Inflammatory macrophage (primary cell): ENCODE measurements at places on chromosomes 6 and 20.

DNA sequence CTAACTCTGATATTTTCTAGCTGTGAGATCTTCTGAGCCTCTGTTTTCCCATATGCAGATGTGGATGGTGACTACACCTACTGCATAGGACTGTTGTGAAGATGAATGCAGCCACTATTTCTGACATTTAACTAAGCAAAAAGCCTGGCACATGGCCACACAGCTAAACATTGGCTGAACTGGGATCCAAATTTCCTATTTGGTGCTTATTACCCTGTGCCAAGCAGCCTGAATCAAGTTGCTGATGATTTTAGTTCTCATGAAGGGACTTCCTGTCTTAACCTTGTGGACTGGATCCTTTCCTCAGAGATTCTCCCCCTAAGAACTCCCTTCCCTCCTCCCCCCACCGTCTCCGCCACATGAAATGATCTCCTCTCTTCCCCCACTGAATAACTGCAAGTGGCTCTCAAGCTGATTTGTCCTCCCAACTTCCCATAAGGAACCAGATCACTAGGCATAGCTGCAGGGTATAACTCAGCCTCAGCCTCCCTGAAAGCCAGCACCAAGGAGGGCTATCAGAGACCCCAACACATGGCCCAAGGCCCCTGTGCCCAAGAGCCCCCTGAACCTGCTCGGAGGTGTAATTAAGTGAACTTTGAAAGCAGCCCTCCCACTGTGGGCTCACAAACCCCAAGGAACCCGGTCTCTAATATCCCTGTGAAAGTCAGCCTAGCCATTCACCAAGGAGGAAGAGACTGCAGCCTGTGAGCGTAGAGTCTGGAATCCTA lies 55.7 kb downstream of the MAFB start:
- no peak for DNase-seq

GRCh38 chr6:170269846-170270541 lies 20.9 kb downstream of the DLL1 start:
- DNase-seq = no peak

DNA sequence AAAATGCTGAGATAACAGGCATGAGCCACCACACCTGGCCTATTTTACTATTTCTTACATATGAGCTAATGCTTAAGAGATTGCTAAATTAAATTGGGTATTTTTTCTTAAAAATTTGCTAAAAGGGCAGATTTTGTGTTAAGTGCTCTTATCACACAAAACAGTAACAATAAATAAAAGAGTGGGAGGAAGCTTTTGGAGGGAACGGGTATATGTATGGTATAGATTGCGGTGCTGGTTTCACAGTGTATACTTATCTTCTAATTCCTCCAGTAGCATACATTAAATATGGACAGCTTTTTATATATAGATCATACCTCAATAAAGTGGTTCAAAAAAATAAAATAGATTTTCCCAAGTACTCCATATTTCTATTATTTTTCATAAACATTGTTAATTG lies 39.4 kb upstream of the FABP7 start:
- DNase-seq = no peak

DNA sequence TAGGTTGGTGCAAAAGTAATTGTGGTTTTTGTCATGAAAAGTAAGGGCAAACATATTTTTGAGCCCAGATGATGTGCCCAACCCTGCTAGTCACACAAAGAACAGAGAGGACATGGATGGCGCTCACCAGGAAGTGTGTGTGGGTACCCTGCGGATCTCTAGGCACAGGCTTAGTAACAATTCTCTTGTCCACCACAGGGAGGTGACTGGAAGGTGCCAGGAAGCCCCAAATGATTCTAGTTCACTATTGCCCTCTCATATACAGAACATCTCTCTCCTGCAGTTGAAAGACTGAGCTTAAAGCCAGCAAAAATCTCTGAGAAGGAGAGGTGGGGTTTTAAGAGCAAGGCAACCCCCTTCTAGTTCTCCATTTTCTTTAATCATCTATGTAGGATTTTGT lies 272.1 kb upstream of the TAB2 start:
- no peak for DNase-seq

GRCh38 chr20:43825051-43825402 lies 89.6 kb upstream of the TOX2 start:
- DNase-seq = no peak

DNA sequence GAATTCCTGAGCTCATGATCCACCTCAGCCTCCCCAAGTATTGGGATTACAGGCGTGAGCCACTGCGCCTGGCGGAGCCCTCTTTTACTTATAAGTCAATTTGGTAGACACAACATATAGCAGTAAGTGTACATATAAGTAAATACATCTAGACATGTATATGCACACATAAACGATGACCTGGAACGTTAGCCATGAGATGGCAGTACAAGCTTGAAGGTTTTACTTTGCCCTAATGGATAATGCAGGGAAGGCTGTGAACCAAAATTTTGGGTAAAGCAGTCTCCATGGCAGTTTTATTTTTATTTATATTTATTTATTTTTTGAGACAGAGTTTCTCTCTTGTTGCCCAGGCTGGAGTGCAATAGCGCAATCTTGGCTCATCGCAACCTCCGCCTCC lies 2.4 kb upstream of the GNMT start:
- DNase-seq = no peak
